Tibial nerve (tissue), 4 donors: ENCODE measurements at places on chromosomes 2 and 18. TPM values are rescaled to one million over a fixed set of nuclear protein-coding genes. Genes with fewer than 3 reads are reported as not detected.

ARHGAP25 gene
- 9.6 TPM for total RNA-seq

DNA sequence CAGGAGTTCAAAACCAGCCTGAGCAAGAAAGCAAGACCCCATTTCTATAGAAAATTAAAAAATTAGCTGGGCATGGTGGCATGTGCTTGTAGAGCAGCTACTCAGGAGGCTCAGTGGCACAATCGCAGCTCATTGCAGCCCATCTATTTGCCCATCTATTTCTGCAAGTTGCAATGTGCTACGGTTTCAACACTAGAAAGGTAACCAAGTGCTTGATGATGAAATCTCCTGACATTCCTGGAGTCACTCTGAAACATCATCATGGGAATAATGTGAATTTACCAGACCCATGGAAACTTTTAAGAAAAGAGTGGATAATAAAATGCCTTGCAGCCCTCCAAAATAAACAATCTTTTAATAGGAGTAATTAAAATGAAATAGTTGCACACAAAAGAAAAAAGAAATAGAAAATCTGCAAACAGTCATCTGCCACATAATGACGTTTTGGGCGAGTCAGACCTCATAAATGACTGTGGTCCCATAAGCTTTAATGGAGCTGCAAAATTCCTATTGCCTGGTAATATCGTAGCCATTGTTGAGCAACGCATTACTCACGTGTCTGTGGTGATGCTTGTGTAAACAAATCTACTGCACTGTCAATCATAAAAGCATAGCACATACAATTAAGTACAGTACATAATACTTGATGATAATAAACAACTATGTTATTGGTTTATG lies 46.6 kb upstream of the AMMECR1L start:
- H3K4me3 ChIP-seq = no peak overlapping the region
- H3K27ac ChIP-seq = no peak overlapping the region
- DNase-seq = no peak
- no peaks in the 10 kb centered on the region for H3K27me3 ChIP-seq
- H3K4me1 ChIP-seq = no peaks in the 10 kb centered on the region

- no peak overlapping the region for H3K4me3 ChIP-seq
- no peak overlapping the region for H3K27ac ChIP-seq
- H3K4me1 ChIP-seq = peaks cover 14% of the 10 kb centered on the region
- DNase-seq = no peak
- H3K36me3 ChIP-seq = no peaks in the 10 kb centered on the region
Observed at GRCh38 chr18:48702346-48703027, 163.7 kb downstream of the CTIF start.

TNFAIP6 gene
- 6.7 TPM for total RNA-seq

DNA sequence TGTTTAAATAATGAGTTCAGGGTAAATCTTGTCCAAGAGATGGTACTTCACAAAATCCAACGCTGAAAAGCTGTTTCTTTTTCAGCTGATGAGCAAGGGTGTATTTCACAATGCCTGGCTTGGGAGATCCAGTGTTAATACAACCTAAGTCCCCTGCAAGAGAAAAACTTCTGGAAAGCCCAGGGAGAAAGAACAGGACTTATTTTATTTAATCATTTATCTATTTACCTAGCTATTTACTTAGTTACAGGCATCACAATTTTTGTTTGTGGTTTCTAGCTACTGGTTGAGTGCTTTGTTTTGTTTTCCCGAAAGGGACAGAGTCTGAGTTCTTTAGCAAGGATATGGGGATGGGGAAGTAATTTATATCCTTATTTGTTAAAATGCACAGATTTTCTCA lies 598.2 kb upstream of the SYT4 start:
- H3K36me3 ChIP-seq = no peaks in the 10 kb centered on the region
- H3K27ac ChIP-seq = no peak overlapping the region
- DNase-seq = no peak
- no peak overlapping the region for H3K4me3 ChIP-seq
